H54 (cell line): ENCODE measurements at places on chromosomes 2 and 18.

DNA sequence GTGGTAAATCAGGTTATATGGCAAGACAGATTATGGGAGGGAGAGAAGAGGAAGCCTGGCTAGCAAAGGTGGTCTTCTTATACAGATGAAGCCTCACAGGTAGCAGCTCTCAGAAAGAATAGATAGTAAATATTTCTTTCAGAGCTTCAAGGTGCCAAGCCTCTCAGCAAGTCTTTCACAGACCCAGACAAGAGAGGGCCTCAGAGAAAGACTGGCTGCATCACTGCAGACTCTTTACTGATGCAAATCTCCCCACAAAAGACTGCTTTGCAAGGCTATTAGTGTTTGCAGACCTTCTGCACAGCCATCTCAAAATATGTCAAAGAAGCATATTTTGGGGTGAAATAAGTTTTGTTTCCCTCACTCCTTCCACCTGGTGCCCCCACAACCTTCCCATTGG, 372.4 kb upstream of the RND3 start:
- no peak for DNase-seq

DNA sequence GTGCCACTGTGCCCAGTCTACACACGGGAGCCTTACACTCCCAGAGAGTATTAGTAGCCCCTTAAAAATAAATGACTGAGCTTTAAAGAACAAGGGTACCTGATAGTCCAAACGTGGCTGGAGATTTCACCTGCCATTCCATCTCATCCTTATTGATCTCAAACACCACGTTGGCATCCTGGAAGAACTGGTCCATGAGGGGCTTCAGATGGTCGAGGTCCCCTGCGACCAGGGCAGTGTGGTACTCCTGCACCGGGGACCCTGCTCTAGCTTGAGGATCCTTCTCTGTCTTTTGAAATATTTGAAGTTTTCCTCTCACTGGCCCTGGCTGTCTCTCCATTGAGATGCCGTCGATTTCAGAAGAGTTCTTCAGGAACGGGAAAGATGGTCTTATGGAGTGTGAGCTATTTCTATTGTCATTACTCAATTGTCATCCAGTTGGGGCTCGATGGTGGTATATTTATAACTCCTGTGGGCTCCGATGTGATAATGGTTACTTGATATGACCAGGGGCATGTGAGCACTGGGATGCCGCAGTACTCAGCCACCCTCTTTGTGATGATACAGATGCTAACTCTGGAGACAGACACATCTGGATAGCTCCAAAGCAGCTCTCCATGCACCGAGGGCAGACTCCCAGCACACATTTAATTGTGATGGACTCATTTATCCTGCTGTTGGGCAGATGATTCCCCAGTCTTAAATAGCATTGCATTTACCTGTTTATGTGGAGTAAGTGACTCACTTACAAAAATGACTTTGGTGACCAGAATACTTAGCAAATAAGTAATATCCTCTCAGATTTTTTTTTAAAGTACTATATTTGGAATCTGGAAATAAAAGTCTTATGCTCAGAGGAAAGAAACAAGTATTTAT, 22.8 kb downstream of the ASB18 start:
- no peak for DNase-seq

- no peak for DNase-seq
These were observed 52.5 kb downstream of the SETBP1 start for GRCh38 chr18:44733069-44733753.

DNA sequence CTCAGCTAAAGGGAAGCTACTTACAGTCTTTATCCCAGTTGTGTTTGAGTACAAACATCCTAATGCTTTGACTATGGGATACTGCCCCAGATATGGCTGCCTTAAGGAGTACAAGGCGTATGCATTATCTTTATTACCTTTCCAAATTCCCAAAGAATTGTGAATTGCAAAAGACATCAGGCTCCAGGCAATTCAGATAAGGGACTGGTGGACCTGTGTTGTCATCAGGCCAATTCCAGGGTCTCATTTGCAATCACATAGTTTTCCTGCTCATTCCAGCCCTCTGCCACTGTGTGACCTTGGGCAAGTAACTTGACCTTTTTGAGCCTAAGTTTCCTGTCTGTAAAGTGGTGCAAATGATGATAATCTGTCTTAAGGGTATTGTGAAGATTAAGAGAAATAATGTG, 137.5 kb downstream of the FMNL2 start:
- no peak for DNase-seq

DNA sequence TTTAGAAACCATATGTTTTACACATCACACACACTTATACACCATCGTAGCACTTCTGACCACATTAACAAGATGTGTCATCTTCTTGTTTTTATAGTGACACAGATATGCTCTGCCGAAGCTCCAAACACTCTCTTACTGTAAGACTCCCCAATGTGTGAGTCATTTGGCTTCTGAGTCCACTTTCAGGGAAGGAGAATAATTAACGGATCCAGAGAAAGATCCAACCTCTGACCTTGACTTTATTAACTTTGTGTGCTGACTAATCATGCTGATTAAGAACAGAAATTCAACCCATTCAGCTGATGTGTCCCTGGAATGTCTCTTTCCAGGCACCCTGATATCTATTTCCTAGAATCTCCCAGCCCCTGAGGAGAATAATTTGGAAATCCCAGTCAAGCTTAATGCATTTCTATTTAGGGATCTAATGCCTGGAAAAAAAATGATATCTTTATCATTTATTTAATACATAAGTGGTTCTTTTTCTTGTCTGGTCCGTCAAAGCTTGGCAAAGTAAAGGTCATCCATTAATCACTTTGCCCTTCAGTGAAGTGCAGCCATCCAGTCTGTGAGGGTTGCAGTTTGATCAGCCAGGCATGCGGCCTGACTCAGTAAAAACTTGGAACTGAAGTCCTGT, 615.8 kb upstream of the SYT4 start:
- DNase-seq = no peak

DNA sequence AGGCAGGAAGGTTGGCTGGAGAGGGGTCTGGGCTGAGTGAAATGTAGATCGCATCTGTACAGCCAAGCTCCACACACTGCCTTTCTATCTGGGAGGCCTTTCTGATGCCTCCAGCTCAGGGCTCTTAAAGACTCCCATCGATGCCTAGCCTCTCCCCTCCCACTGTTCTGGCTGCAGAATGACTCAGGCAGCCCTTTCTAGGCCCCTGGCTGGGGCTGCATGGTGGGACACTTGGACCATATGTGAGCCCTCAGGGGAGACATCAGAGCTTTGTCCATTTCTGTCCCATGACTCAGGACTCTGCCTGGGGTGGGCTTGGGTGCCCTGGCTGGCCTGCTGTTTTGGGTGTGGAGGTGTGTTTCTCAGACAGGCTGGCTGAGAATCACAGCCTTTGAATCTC, 101.3 kb downstream of the CELF4 start:
- no peak for DNase-seq

GRCh38 chr18:46474487-46475389, 182.3 kb downstream of the LOXHD1 start:
- no peak for DNase-seq

GRCh38 chr2:196902828-196903227, 23.7 kb downstream of the PGAP1 start:
- no peak for DNase-seq

- no peak for DNase-seq
These were observed 335.3 kb downstream of the TNS1 start for GRCh38 chr2:217667512-217667911.

- no peak for DNase-seq
These were observed 914.8 kb downstream of the DCDC2C start for GRCh38 chr2:4618141-4618540.
